ENCODE measurements at places on chromosomes 7 and 10.
A peak's percentile ranks its signal among the peaks of the same experiment; 100 is the strongest.

GRCh38 chr10:78864761-78865537, 203.8 kb upstream of the ZMIZ1 start:
- no peak for DNase-seq

GRCh38 chr10:127194111-127194510, 2.3 kb downstream of the INSYN2A start:
- DNase-seq, result no peak

DNA sequence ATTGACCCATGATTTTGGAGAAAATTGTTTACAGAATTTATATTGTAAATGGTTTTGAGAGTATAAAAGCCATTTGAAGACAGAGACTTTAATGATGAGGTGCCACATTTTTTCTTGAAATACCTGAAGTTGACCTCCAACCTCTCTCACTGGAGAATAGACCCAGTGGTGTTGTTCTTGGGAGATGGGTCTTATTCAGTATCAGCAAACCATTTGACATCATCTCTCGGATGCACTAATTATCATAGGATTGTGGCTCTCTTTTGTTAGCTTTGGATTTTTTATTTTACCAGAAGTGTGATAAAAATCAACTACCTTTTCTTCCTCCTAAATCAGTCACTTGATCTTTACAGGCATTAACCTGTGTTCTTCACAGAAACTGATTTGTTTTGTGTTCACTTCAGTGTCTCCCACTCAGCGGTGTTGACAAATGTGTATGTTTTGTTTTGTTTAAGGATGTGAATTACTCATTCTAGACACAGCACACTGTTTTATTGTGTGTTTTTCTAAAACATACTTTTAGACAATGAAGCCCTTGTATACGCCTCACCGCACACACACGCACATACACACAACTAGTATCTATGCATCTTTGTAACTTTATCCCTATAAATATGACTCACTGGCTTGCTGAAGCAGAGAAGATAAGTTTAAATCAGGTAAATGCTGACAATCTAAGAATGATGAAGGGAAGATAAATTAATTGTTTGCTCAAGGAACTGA, 455.6 kb downstream of the INHBA start:
- DNase-seq, result peak; percentile 45

DNA sequence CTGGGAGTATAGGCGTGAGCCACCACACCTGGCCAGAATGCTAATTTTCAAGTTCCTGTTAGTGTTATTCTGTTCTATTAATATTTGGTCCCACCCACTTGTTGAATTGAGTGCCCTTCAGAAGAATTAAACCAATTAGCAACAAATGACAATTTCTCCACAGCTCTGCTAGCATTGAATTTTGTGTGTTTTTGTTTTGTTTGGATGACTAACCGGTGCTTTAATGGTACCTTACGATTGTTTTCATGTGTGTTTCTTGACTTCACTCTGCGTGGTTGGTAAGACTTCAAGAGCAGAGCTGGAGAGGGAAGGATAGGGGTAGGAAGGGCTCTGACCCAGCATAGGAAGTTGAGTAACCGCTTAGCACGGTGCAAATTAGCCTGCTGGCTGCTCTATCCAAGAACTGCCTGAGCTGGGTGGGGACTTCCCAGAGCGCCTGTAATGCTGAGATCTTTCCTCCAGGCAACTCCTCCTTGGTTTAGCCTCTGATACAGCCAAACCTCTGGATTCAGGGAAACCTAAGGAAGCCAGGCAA, 4.6 kb downstream of the ARPC1B start:
- no peak for DNase-seq

DNA sequence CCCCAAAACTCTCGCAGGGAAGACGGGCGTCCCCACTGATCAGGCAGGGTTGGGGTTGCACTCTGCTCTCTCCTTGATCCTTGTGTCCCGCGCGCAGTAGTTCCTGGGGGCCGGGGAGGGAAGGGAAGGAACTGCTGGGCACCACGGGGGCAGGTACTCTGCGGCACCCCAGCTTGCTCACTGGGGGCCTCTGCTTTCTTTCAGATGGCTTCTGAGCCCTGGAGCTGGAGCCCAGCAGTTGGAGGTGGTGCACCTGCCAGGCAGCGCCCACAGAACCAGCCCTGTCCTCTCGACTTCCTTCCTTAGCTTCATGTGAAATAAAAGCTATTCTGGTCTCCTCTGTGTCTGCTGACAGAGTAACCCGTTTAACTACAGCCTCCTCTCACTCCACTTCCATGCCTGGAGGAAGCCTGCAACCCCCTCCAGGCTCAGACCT, 12.2 kb downstream of the PLAC9 start:
- DNase-seq, result no peak

- DNase-seq, result no peak
Observed at GRCh38 chr7:46934198-46934825, 647.6 kb downstream of the TNS3 start.

DNA sequence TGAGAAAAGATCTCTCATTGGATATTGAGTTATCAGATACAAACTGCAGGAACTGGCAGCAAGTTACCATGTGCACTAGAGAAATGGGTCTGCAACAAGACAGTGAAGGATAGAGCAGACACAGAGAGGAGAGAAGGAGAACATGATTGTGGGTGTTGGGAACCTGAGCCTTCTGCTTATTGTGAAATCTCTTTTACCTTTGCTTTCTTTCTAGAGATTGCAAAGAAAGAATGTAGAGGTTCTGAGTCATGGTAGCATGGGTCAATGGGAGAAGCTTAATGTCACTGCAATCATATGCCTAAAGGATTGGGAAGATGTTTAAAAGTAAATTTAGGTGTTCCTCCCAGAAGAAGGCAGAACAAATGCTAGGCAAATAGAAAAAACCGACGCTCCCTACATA, 821.4 kb downstream of the CCSER2 start:
- DNase-seq, result no peak

DNA sequence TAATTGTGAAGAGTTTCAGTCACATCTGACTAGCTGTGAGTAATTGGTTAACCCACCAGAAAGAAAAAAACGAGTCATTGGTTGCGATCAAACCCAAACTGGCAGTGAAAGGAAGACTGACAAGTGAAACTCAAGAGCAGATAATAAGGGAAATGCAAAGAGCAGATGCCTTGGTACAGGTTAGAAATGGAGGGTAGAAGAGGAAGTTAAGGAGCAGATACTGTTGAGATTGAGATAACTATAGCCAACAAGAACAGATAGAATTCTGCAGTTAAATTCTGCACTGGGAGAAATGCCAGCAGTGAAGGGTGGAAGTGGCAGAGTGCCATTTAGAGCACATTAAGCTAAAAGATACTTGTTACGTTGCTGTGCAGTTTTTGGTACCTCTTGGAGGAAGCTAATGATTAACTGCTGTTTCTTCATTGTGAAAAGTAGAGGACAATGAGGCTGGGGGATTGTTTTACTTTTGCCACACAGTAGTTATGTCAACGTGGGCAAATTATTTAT, 65.8 kb downstream of the CDK13 start:
- DNase-seq, result no peak

DNA sequence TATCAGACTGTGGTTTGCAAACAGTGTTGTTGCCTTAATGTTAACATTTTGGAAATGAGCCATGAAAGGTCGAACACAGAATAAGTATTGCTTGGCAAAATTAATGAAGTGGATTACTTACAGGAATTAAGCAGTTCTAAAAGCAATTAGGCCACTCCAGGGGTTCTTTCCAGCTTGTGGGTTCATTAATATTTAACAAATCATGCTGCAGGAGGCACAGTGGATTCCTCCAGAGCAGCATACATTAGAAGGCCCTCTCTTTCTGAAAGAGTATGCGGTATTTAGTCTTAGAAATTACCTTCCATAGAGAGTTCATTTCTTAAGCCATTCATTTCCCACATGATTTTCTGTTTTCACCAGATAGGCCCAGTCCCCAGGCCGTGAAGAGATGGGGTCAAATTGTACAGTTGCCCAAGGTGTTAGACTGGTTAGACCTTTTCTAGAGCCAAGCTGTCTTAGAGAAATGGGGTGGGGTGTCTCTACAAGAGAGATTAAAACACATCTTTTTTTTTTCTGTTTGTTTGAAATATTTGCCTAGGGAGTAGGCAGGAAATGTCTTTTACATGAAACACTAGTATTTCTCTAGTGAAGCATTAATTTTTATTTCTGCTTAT, 40.0 kb upstream of the AGR3 start:
- no peak for DNase-seq

- no peak for DNase-seq
Observed at GRCh38 chr10:13000431-13000830, 1.1 kb downstream of the CCDC3 start.

DNA sequence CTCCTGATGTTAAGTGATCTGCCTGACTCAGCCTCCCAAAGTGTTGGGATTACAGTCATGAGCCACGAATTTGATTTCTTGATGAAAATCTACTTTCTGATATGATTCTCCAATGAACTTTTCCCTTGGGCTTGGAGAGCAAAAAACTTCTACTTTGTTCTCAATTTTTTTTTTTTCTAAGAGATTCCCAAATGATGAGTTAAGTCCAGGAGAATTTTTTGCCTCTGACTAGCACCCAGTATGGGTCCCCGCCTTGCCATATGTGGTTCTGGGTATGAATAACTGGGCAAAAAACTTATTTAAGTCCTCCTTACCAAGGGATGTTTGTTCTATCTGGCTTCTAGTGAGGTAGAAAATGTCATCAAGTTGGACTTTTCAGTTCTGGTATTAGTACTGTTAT, 147.9 kb upstream of the LYZL1 start:
- DNase-seq, result peak; percentile 75

GRCh38 chr10:102135956-102136526, 3.2 kb downstream of the PPRC1 start:
- DNase-seq, result no peak

DNA sequence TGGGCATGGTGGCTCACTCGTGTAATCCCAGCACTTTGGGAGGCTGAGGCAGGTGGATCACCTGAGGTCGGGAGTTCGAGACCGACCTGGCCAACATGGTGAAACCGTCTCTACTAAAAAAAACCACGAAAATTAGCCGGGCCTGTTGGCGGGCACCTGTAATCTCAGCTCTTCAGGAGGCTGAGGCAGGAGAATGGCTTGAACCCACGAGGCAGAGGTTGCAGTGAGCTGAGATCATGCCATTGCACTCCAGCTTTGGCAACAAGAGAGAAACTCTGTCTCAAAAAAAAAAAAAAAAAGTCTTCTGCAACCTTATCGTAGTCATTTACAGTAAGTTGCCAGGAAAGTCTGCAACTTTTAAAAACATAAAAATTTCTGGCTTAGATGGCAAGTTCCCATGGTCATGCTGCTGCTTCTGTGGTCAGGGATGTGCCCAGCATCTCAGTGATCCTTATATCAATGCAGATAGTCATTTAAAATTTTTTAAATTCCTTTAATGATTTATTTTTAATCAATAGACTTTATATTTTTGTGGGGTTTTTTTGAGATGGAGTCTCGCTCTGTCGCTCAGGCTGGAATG, 15.6 kb downstream of the SUFU start:
- DNase-seq, result no peak

DNA sequence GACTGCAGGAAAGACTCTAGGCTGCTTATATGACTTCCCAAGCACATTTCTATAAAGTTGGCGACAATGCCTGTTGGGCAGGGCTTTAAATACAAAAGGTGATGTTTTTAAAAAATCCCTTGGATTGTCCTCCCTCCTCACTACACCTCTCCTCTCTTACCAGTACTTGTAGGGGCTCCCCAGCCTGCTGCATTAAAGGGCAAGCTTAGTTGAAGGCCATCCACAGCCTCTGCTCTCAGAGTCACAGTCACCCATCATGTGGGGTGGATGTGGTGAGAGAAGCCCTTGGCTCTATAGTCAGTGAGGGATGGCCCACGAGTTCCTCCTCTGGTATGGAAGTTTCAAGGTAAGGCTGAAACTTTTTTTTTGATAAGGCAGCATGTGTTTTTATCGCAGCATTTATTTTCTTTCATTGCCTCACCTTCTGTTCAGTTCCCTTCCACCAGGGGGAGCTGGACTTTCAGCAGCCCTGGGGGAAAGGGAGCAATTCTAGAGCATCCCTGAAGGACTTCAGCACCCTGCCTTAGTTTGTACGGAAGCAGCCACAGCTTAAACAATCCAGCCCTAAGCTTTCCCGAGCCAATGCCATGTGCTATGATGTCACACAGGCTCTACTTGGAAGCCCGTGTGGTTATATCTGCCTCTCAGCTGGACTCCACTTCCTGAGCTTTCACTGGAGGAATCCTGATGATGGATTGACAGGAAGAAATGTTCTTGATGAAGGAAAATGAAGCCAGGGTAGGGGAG, 131.9 kb downstream of the CALCR start:
- peak; percentile 73 for DNase-seq

Measured in urothelium cell line (cell line).